Astrocyte (in vitro differentiated cells and primary cell): ENCODE measurements at places on chromosomes 11 and 22. TPM values are rescaled to one million over a fixed set of nuclear protein-coding genes. Genes with fewer than 3 reads are reported as not detected.

The AIFM3 gene
- 0.48 and 0.67 TPM in 2 replicates for total RNA-seq

DNA sequence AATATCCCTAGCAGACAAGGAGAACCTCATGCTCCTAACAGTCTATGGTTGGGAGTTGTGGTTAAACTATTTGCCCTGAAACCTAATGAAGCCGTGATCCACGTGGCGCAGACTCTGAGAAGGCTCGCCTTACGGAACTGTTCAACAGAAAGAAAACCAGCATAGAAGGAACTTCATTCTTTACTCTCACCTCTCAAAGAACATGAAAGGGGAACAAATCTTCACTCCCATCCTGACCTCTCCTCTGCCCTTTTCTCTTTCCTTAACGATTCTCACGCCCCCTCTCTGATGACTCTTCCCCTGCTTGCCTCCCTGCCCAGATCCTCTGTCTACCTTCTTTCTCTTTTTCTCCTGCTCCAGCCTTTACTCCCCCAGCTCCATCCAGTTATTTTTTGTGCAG is 54.2 kb downstream of the IRAG1 start:
- DNase-seq = no peak

- no peak for DNase-seq
Measured at GRCh38 chr11:119936426-119936825, 201.5 kb downstream of the TRIM29 start.

- peak; percentile 51 for DNase-seq
Measured at GRCh38 chr11:35253237-35253636, 114.3 kb downstream of the CD44 start.

DNA sequence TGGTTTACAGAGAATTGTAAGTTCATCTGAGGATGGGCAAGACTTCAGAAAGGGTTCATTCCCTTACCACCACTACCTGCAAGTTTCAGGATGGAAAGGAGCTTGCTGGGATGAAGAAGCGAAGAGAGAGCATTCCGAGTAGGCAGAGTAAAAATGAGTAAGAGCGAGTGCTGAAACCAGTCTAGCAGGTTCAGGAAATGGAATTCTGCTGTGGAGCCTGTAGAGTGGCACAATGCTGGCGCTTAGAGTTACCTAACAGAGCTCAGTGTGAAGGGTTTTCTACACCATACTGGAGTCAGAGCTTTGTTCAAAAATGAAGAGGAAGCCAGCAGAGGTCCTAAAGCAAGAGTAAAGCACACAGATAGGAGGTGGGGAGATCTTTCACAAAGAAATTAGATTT is 179.2 kb upstream of the ZC3H12C start:
- DNase-seq = no peak

DNA sequence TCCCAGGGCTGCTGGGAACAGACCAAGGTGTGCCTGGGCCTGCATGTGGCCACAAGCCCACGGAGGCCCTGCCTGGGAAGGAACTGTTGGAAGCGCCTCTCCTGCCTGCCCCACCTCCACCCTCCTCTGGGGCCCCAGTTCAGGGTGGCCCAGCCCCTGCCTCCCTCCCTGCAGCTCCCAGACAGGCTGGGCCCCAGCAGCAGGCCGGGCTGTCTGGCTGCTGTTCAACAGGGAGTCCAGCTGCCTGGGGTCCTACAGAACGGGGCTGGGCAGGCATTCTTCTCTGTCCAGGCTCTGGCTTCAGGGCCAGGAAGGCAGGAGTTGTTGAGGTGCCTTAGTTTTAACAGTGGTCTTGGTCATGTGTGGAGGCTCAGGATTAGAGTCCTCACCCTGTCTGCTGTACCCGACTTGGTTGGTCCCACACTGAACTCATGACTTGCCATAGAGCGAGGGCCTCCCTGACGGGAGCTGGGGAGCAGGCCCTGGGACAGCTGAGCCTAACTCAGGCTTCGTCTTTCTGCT is 11.8 kb downstream of the PRDM11 start:
- no peak for DNase-seq

The KLHL35 gene
- 0.77 and 0.87 TPM in 2 replicates for total RNA-seq

- DNase-seq = no peak
Measured at GRCh38 chr11:117181586-117182550, 3.3 kb downstream of the SIDT2 start.

DNA sequence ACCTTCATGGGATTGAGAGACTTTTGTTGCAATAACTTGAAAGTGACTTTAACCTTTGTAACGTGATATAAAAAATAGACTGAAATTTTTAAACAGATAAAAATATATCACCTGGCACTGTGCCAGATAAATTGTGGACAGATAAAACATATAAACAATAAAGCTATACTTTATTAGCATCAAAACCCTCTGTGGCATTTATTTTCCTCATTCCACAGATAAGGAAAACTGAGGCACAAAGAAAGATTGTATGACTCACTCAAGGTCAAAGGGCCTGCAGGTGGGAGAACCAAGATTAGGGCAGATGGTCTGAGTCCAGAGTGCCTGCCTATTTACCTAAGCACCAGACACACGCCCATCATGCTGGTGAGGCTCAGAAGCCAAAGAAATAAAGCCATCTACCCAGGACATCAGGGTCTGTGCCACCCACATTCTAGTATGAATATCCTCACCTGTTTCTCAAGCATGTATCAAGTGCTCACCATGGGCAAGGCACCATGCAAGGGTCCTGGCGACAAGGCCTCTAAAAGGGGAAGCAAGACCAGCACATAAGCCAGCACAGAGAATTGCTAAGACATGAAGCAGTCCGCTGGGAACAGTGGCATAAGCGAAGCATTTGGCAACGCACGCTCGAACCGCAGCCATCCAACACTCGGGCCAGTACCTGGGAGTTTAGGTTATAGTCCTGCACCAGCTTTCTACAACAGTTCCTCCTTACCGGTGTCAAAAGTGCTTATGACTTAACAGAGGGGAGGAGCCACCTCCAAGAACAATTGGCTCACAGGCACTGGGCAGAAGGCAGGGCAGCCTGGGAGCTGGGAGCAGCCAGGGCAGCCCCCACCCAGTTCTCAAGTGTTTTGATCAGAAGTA is 17.6 kb downstream of the MYH9 start:
- DNase-seq = no peak

- DNase-seq = peak; percentile 52
Measured at GRCh38 chr11:36373016-36374010, 77.2 kb downstream of the PRR5L start.

The OR4S1 gene
- total RNA-seq = not detected in 2 replicates

The CD248 gene
- 50.9 and 58.8 TPM in 2 replicates for total RNA-seq

GRCh38 chr11:114982141-114982540 is 303.8 kb downstream of the NXPE2 start:
- DNase-seq = no peak

DNA sequence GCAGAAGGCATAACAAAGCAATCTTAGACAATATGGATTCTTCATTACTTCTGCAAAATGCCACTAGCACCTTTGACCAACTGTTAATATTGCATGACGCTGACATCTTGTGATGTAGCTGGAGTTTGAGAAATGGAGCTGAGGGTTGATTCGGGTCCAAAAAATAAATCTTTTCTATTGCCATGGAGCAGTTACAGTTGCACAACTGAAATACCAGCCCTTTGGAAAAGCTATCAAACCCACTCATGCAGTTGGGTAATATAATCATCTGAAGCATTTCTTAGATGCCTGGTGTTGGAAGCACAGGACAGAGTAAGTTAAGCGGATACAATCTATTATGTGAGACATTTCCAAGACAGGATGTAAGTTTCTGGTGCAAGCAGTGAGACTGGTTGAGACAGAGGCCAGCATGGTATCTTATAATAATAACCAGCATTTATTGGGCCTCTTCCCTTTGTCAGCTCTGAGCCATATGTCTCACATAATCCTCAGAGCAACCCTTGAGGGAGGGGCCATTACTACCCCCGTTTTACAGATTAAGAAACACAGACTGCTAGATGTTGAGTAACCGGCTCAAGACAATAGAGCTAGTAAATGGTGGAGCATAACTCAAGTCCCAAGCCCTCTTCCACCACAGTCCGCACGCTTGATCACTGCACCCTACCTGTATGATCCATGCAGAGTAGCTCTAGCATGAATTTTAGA is 74.9 kb upstream of the CAPRIN1 start:
- peak; percentile 26 for DNase-seq

- no peak for DNase-seq
Measured at GRCh38 chr11:69434471-69434931, 47.0 kb upstream of the LINC01488 start.

GRCh38 chr22:46923394-46923793 is 160.9 kb downstream of the TBC1D22A start:
- no peak for DNase-seq

- no peak for DNase-seq
Measured at GRCh38 chr22:49024775-49025440, 802.8 kb downstream of the BRD1 start.

The F2 gene
- 0.57 and 0.60 TPM in 2 replicates for total RNA-seq

DNA sequence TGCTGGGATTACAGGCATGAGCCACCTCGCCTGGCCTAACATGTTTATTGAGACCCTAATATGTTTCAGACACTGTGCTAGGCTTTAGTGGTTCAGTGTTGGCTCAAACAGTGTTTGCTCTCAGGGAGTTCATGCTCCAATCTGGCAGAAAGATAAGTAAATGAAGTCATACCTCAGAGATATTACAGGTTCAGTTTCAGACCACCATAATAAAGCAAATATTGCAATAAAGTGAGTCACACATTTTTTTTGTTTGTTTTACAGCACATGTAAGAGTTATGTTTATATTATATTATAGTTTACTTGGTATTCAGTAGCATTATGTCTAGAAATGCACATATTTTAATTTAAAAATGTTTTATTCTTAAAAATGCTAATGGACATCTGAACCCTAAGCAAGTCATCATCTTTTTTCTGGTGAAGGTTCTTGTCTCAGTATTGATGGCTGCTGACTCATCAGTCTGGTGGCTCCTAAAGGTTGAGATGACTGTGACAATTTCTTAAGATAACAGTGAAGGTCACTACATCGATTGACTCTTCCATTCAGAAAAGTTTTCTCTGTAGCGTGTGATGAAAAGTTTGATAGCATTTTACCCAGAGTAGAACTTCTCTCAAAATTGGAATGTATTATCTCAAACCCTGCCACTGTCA is 243.0 kb upstream of the ANO5 start:
- no peak for DNase-seq

- DNase-seq = no peak
Measured at GRCh38 chr22:49402169-49402568, 425.5 kb downstream of the BRD1 start.

The OOSP4B gene
- not detected in 2 replicates for total RNA-seq

DNA sequence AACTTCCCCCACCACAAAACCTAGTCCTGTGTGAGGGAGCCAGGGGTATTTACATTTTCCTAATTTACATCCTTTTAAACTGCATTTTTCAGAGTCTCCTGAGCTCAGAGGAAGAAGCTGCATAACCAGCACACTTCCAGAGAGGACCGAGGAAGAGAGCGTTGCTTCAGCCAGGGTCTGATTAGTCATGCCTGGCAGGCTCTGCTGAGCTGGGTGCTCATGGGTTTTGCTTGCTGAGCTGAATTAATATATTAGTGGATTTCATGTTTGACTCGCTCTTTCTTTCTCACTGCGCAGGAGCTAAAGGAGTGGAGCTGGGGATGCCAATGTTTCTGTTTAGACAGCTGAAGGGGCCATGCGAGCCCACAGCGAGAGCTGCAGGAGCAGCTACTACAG is 539.3 kb upstream of the B3GAT1 start:
- DNase-seq = peak; percentile 71

The HOATZ gene
- 0.43 TPM in 2 replicates for total RNA-seq

GRCh38 chr22:24875862-24876506 is 70.0 kb downstream of the SGSM1 start:
- no peak for DNase-seq
